Left lobe of liver (tissue), 2 donors: ENCODE measurements at places on chromosomes 6 and 20. TPM values are rescaled to one million over a fixed set of nuclear protein-coding genes. Genes with fewer than 3 reads are reported as not detected.

GRCh38 chr6:89409461-89410035 lies 2.5 kb downstream of the RRAGD start:
- no peak for DNase-seq

- DNase-seq = no peak
Observed at GRCh38 chr6:166474721-166475565, 92.2 kb upstream of the MPC1 start.

DNA sequence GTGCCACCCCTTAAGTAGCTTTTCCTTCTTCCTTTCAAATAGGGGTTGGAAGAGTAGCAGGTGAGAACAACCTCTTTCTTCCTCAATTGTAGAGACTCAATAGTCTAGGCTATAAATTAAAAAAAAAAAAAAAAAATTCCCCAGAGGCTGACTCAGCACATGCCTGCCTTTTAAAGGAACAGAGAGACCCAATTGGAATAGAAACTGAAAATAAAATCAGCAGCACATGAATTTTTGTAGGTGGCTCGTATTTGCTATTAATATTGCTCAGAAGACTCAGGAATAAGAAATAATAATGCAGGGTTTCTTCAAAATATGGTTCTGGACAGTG lies 19.3 kb downstream of the TOP1 start:
- no peak for DNase-seq

DNA sequence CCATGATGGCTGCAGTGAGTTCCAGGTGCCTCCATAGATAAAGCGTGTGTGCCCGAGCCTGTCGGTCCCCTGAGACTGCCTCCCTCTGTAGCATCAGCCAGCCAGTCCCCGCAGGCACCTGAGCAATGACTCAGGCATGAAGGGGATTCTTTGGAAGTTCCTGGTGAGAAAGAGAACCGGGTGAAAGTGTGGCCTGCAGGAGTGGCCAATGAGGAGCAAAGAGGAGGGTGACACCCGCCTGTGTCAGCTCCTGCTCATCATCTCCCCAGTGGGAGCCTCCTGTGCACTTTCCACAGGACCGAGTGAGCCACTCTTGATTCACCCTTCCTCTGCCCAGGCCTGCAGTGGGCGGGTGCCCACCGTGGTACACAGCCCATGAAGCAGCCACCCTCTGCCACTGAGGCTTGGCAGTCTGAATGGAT lies 71.2 kb upstream of the PTPN1 start:
- DNase-seq = no peak

- no peak for DNase-seq
Observed at GRCh38 chr20:38737887-38738286, 10.4 kb upstream of the ACTR5 start.

DNA sequence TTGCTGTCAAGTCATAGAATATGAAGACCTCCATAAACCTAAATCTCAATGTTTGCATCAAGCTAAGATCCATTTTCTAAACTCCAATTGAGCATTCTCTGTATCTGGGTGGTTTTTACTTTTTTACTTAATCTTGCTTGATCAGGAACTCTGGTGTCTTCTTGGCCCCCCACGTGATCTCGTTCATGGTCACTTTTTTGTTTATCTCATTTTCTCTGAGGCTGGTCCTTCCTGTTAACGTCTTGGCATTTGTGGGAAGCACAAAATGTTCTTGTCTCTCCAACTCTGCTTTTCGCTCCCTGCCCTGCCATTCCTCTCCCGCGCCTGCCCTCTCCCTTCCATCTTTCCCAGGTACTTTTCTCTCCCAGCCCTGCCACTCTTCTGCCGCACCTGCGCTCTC lies 14.0 kb upstream of the MAPRE1 start:
- DNase-seq = no peak

GRCh38 chr6:132816660-132817059 lies 2.3 kb downstream of the RPS12 start:
- no peak for DNase-seq

- no peak for DNase-seq
Observed at GRCh38 chr6:96626759-96627364, 63.9 kb downstream of the FHL5 start.

DNA sequence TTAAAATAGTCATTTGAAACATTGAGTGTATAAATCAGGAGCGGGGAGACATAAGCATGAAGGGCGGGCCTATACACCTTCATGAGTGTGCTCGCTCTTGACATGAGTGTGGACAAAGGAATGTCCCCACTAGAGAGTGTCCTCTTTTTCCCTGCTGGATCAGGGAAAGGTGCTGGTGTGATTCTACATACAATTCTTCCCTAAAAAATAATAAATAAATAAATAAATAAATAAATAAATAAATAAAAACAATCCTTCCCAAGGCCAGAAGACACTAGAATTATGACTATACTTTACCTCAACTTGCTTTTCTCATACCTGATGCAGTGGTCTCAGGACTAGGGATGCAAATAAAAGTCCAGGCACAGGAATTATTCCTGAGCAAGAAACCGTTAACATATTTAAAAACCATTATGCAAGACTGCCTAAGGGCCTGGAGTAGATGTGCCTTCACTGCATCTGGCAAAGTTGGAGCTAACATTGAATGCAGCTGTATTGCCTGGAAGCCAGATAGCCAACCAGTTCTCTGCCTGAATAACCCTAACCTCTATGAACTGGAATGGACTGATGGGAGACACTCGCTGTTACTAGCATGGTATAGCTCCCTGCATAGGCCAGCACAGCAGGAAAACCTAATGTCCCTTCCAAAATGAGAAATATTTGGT lies 37.5 kb upstream of the MICB start:
- no peak for DNase-seq

DNA sequence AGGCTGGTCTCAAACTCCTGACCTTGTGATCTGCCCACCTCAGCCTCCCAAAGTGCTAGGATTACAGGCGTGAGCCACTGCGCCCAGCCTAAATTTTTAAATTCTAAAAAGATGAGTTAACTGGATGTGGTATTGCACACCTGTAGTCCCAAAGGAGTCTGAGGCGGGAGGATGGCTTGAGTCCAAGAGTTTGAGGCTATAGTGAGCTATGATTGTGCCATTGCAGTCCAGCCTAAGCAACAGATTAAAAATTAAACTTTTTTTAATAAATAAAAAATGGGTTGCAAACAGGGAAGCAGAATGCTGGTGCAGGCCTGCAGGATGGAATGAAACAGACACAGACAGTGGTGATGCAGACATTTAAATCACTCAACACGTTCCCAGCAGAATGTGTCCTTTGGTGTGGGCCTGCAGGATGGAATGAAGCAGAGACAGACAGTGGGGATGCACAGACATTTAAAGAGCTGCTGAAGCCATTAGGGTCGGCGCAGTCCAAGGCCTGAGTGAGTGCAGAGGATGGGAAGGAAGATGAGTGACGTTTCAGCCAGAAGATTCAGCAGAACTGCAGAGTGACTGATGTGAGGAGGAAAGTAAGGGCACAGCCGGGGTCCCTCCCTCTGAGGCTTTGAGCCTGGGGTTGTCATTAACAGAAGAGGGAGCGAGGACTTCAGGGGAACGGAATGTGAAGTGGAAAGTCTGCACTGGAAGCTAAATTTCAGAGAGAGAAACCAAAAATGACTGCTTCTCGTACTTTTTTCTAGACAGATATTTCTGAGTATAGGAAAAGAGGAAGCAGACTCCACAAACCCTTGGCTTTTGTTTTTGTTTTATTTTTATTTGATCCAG lies 117.5 kb downstream of the RIN2 start:
- DNase-seq = no peak

DNA sequence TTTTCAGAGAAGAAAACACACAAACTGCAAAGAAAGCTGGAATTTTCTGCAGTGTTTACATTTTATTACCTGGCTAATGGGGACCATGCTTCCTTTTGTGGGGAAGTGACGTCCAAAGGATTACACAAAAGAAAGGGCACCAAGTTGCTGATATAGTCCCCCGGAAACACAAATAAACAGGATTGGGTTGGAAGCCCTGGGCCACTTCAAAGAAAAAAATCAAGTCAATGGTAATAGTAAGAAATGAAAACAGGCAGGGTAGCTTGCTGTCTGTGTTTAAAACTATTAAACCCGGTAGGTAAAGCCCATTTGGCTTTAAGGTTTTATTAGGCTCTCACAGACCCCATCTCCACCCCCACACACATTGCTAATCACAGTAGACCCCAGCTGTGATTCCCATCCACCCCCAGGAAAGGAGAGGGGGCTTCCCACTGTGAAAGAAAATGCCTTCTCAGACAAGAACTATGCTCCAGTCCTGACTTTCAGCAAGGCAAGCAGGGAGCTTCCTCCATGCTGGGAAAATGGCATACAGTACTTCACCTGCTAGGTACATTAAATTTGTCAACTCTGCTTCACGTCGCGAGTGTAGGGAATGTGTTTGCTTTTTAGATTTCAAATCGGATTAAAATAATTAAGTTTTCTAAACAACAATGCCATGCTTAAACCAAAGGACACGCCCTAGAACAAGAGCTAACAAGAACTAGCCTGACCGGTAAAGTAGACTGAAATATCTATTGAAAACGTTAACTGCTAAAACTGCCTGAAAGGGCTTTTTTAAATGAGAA lies 1.1 kb downstream of the PERP start:
- DNase-seq = no peak

DNA sequence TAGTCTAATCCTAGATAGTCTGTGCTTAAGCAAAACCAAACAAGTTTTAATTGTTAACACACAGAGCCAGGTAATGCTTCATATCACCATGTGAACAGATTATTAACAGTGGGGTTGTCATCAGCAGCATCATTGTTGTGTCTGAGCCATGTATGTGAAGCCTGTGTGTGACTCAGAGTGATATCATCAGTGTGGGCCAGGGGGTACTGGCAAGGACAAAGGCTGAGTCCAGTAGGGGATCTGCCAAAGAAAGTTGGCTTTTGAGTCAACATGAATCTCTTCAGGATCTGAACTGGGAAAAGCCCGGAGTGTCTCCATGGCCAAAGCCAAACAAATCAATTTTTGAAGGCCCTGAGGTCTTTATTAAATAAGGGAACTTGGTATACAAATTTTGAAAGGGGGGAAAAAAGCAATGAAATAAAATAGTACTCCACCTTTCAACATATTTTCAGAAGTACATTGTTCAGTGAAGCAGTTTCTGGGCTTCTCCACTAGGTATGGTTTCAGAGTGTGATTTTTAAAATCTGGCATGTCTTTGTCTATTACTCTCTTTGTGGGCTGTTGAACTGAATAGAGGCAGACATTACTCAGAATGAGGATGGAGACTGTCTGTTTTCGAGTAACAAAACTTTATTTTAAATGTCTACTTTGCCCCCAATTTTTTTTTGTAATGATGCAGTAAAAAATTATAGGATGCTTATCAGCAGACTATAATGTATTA lies 444.2 kb upstream of the JAG1 start:
- DNase-seq = no peak

- DNase-seq = no peak
Observed at GRCh38 chr6:53347250-53347920, 1.4 kb downstream of the ELOVL5 start.

GRCh38 chr20:53574259-53574789 lies 19.3 kb downstream of the ZNF217 start:
- DNase-seq = peak; percentile 15

- DNase-seq = no peak
Observed at GRCh38 chr6:27163834-27164233, 83.7 kb upstream of the PRSS16 start.

- no peak for DNase-seq
Observed at GRCh38 chr6:7998103-7998725, 66.0 kb downstream of the BLOC1S5 start.

DNA sequence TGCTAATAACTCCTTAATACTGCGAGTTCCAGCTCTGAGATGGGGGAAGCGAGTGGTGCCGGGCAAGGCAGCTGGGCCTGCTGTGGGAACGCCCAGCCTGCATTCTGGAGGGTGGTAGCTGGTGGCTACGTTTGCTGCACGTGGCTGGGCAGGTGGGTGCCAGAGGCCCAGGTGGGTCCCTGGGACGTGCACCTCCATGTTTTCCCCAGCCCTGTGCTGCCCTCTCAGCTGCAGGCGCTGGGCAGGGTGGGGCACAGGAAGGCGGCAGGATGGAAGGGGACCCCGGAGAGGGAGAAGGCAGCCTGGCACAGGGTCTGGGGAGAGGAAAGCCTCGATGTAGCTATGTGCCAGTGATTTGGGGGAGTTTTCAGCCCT lies 388.8 kb downstream of the CDH4 start:
- no peak for DNase-seq

- no peak for DNase-seq
Observed at GRCh38 chr6:5208471-5208971, 52.2 kb downstream of the LYRM4 start.

GRCh38 chr6:53062169-53062539 lies 3.0 kb upstream of the FBXO9 start:
- no peak for DNase-seq

DNA sequence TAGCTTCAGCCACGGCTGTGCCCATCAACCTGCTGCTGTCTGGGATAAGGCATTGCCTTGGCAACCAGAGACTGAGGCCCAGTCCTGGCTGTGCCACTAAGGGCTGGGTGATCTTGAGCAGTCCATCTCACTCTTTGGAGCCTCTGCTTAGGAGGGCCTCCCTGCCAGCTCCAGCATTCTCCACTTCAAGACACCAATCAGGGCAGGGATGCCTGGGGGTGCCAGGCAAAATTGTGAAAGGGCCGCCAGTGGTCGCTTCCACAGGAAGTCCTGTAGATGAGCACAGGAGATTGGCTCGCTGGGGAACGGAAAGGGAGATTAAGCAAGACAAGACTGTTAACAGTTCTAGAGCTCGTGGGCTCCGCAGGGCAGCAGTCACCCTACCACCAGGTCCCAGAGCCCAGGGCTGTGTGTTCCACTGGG lies at the start of gene RAB44:
RAB44 (plus strand) TSS at position 346 of the 423 bp plus-strand sequence. CDS start 6,410 bp downstream, outside the sequence.
- DNase-seq = no peak

GRCh38 chr6:41970436-41970846 lies 28.8 kb upstream of the CCND3 start:
- DNase-seq = no peak

CCNC gene
- 32.3 TPM for total RNA-seq

LGSN gene
- total RNA-seq = 1.0 TPM

C6orf15 gene
- not detected for total RNA-seq

FERMT1 gene
- 0.23 TPM for total RNA-seq

DEFB121 gene
- total RNA-seq = not detected

OPRM1 gene
- total RNA-seq = not detected

CALHM5 gene
- 0.20 TPM for total RNA-seq

HCRTR2 gene
- not detected for total RNA-seq

SLC35D3 gene
- not detected for total RNA-seq

AARS2 gene
- total RNA-seq = 7.7 TPM

NT5E gene
- 29.9 TPM for total RNA-seq

NRSN1 gene
- not detected for total RNA-seq

HDGFL1 gene
- not detected for total RNA-seq

RNF182 gene
- 0.05 TPM for total RNA-seq

FRK gene
- 12.6 TPM for total RNA-seq

ULBP3 gene
- total RNA-seq = 0.35 TPM
